ENCODE measurements at places on chromosomes 5 and 9.
A peak's percentile ranks its signal among the peaks of the same experiment; 100 is the strongest.

GRCh38 chr5:16654647-16655334 is 38.0 kb upstream of the RETREG1 start:
- DNase-seq, result no peak

GRCh38 chr5:172223901-172224873 is 30.2 kb downstream of the EFCAB9 start:
- DNase-seq, result no peak

DNA sequence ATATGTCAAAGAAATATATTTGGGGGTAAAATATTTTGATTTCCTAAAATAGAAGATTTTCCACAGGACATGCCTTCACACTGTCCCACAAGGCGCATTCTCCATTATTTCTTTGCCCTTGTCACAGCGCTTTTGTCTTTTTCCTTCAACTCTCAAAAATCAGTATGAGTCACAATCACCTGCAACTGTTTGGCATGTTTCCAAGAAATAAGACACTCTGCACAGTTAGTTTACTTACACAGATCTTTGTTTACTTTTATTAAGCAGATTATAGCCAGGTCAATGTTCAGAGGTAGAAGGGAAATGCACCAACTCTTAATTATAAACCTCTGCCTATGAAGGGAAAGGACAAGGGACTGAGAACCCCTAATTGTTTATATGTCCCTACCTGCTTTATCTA is 9.5 kb downstream of the CEMIP2 start:
- no peak for DNase-seq

DNA sequence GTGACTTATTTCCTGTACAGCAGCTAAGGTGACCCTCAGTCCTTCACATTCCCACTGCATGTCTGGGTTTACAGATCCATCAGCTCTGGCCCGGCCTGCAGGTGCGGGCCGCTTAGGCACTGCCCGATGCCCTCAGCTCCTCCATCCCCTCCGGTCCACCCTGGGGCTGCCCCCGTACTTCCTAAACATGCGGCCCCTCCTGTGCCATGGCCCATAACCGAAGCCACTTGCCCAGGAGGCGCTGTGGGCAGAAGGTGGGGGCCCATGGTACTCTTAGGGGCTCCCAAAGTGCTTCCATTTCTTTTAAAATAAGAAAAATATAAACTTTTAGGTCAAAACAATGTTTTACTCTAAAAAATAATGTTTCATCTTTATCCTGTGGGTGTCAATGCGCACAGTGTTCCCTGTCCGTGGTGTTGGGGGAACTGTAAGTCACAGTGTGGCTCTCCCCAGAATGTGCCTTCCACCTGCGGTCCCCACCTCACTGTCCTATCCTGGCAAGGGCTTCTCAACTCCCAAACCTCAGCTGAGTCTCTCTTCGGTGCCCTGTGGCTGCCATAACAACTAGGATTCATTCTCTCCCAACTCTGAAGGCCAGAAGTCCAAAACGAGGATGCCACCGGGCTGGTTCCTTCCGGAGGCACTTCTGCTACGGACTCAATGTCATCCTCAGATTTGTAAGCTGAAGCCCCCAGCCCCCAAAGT is 132.7 kb upstream of the LPCAT1 start:
- no peak for DNase-seq

DNA sequence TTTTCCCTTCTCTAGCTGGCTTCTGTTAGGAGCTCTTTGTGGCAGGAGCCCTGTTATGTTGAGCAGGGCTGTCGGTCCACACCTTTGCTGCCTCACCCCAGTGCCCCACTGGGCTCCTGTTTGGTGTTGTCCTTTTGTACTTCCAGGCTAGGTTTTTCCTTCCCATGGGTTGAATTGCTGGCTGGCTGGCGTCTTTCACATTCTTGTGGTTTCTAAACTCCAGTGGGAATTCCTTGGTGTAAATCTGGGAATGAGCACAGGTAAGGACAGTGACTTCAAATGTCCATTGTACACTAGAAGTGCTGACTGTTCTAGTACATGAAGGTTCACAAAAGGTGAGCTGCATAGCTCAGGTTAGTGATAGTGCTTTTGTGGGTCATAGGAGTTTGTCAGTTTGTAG is 30.4 kb downstream of the RASGRF2 start:
- DNase-seq, result no peak

DNA sequence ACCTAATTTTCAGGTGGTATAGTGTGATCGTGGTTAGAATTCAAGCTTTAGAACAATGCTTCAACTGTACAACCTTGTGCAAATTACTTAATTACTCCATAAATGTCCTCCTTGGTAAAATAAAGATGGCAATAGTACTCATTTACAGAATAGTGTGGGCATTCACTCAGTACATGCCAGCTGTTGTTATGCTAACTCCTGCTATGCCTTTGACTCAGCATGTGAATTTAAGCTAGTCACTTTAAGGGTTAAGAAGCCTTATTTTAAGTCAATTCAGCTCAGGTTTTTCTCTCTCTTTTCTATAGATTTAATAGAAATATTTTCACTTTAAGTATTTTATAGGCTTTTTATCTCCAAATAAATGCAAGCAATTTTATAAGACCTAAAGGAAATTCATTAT is 335.6 kb upstream of the ITGA1 start:
- DNase-seq, result no peak

DNA sequence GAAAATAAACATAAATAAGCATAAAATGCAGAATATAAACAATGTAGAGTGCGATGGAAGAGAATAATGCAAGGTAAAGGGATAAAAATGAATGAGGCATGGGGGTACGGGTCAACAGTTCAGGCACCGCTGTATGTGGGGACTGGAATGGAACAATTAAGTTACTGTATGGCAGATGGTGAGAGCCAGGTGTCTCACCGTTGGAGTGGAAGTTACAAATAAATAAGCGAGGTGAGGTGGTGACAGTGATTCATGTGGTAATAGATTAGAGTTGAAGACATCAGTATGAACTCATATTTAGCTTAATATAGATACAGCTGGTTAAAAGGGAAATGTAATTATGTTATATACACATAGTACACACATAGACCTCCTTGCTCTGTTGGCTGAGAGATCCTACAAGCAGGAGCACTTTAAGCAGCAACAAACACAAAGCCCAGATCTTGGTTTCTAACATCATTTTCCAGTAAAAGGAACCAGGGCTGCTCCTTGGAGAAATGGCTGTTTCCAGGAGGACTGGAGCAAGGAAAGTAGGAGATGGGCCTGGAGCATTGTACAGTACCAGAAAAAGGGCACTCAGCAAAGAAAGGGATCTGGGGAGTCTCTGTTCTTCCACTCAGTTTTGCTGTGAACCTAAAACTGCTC is 2.4 kb upstream of the OMD start:
- DNase-seq, result no peak

GRCh38 chr9:88767504-88767790 is 223.8 kb upstream of the S1PR3 start:
- DNase-seq, result no peak

DNA sequence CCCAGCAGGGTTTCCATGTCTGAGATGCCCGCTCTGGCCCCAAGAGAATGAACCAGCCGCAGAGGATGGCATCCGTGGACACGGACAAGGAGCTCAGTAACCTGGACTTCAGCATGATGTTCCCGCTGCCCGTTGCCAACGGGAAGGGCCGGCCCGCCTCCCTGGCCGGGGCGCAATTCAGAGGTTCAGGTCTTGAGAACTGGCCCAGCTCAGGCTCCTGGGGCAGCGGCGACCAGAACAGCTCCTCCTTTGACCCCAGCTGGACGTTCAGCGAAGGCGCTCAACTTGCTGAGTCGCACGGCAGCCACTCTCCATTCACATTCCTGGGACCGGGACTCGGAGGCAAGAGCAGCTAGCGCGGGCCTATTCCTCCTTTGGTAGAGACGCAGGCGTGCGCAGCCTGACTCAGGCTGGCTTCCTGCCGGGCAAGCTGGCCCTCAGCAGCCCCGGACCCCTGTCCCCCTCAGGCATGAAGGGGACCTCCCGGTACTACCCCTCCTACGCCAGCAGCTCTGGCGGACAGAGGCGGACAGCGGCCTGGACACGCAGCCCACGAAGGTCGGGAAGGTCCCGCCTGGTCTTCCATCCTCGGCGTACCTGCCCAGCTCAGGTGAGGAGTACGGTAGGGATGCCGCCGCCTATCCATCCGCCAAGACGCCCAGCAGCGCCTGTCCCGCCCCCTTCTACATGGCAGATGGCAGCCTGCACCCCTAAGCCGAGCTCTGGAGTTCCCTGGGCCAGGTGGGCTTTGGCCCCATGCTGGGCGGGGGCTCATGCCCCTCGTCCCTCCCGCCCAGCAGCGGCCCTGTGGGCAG is 74.4 kb downstream of the INSL6 start:
- no peak for DNase-seq

- no peak for DNase-seq
Observed at GRCh38 chr5:157108976-157109375, at the start of gene HAVCR2. Gene HAVCR2, minus strand, starts transcription at chr5:157109044. Its CDS starts 61 bp downstream, at chr5:157108983.

DNA sequence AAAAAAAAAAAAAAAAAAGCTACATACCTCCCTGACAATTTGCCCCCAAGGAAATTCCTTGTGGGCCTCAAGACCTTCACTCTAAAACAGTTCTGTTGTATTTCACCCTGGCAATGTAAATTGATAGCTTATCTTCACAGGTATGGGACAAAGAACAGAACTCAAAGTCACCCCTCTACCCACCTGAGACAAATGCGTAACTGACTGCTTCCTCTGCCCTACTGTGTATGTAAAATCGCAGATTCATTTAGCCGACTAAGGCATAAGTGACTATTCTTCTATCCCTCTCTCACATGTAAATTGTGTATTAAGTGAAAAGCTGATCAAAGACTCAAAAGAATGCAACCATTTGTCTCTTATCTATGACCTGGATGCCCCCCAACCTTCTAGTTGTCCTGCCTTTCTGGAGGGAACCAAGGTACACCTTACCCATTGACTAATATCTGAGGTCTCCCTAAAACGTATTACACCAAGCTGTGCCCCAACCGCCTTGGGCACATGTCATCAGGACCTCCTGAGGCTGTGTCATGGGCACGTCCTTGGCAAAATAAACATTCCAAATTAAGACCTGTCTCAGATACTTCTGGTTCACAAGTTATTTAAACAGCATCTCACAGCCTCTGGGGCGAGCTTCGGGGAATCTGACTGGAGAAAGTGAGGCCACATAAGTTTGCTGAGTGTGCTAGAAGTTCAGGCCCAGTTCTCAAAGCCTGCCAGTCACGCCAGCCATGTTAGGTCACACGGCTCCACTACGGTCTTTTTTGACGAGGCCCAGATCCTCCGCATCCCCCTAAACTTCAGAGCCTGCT is 954 bp downstream of the TBCA start:
- no peak for DNase-seq

DNA sequence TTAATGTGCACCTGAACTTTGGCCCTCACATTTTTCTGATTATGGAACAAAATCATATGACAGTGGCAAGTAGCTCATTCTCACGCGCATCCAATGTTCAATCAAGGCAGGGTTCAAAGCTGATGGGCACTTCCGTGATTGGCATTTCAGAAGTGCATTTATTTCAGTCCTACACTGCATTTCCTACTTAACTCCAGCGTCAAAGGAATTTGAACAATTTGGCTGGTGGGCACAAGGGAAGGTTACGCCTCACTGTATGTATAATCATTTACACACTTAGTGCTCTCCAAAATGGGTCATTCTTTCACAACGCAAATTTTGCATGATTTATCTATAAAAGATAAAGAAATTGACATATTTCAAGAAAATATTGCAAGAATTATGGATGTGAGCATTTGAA is 167.9 kb upstream of the VLDLR start:
- no peak for DNase-seq

DNA sequence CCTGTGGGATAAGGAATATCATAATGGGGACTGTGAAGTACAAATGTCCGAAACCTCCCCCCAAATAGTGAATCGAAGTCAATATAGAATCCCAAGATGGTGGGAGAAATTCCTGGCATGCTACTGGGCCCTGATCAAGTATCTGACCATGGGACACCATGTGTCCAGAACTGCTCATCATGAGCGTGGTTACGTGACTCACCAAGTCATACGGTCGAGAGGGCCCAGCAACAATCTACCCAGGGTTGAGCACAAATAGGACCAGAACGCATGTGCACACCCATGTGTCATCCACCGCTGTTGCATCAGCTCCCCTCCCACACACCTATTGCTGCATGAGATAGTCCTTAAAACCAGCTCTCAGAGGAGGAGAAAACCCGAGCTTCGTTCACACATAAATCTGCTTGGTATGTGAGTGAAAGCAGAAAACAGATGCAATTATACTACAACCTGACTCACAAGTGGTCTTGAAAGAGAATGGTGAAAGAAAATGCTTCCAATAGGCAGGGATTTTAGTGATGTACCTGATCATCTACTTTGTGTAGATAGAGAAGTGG is 353.2 kb downstream of the CWC27 start:
- DNase-seq, result no peak

DNA sequence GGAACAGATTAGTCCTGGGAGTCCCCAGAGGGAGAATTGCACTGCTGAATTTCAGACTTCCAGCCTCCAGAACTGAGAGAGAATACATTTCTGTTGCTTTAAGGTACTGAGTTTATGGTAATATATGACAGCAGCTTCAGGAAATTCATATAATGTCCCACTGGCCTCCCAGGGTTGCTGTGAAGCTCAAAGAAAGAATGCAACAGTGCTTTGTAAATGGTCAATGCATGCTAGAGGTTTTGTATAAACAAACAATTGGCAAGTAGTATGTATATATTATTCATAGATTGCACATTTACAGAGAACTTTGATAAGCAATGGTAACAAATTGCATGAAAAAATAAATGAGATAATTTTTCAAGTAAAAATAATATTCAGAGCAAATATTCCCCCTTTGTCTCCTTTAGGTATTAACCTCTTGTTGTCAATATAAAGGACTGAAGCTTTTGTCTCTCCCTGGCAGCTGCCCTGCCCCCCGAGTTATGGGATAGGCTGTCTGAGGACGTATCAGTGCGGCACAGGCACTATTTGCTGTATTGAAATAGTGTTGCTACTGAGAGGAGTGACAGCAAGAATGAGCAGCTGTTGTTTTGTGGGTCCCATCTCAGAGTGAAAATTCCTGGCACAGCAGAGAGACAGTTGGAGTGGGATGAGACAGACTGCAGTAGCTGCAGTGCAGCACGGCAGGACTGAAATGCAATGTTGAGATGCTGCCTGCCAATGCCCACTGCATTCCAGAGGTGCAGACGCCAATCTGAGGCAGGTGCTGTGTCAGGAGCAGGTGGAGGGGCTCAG is 194.2 kb upstream of the GLRA1 start:
- no peak for DNase-seq

DNA sequence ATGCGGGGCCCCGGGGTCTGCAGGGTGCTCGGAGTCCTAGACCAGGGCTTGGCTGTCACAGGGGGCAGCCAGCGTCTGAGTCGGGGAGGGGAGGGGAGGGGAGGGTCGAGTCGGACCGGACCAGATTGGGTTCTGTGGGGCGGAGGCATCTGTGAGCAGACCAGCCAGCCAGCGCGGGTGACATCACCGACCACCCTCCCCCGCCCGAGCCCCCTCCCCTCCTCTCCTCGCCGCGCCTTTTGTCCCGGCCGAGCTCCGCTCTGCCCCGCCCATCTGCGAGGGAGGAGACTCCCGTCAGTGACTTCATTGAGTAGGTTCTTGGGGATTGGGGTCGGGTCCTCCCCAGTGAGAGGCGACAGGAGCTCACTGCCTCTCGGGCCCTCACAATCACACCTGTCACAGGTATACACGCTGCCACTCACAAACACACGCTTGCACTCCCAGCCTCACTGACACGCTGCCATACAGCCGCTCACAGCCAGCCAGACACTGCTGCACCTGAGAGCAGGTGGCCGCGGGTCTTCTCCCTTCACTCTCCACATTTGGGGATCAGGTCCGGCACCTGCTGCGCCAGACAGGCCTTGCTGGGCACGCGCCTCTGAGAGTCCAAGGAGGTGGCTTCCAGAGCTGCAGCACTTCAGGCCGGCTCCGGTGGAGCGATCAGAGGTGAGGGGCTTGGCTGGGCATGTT is 546 bp downstream of the DNAJB5 start:
- peak; percentile 92 for DNase-seq

- DNase-seq, result no peak
Observed at GRCh38 chr5:90792725-90793124, 234.1 kb downstream of the ADGRV1 start.

- peak; percentile 72 for DNase-seq
Observed at GRCh38 chr9:123457583-123457982, 101.6 kb downstream of the CRB2 start.

Data from eye (tissue), 1 donor.